Suprapubic skin (tissue), 4 donors: ENCODE measurements at places on chromosomes 7 and 10.

- DNase-seq: no peak
These were observed 219.9 kb downstream of the DKK1 start for GRCh38 chr10:52533986-52534385.

DNA sequence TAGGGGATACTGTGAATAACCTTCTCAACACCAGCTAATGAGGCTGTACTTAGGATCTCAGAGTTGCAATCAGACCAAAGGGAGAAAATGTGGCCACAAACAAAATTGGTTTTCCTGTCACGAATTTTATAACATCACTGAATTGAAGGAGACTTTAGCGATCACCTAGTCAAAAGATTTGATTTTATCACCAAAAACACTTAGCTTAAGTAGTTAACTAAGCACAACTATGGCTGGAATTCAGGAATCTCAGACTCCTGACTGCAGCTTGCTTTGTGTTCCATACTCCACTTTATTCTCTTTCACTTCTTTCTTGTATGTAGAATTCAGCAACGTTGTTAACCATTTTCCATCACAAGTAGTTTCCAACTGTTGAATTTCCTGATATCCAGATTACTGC, 152.0 kb downstream of the SLC16A9 start:
- DNase-seq: no peak

GRCh38 chr7:132402751-132403245, 173.5 kb downstream of the PLXNA4 start:
- no peak for DNase-seq

GRCh38 chr7:19295376-19295775, 150.2 kb upstream of the FERD3L start:
- no peak for DNase-seq

GRCh38 chr7:25424855-25425254, 196.6 kb upstream of the NPVF start:
- DNase-seq: no peak

- peak; percentile 4 for DNase-seq
These were observed 561.1 kb downstream of the TCERG1L start for GRCh38 chr10:130750441-130750840.

- no peak for DNase-seq
These were observed 51.4 kb downstream of the NPS start for GRCh38 chr10:127600479-127600878.

DNA sequence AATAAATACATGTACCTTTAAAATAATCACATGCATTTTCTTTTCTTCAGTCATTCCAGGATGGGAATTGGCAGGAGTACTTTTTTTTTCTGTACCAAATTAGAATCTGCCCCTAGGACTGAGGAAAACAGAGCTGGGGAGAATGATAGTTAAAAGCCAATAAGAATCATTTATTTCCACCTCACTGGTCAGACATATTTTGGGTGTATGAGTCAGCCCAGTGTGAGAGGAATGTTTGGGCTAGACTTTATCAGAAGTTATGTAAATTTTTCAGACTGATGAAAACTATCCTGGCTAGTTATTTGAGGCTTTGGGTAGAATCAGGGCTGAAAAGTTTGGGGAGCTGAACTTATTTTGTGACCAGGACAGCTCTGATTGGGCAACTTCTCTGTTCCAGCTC, 303.1 kb upstream of the NPSR1 start:
- no peak for DNase-seq

- peak; percentile 88 for DNase-seq
These were observed 94.7 kb upstream of the ZMIZ1 start for GRCh38 chr10:78973901-78974616.

GRCh38 chr7:26441002-26441521, 149.4 kb downstream of the SNX10 start:
- no peak for DNase-seq

- DNase-seq: no peak
These were observed 3.5 kb upstream of the NACAD start for GRCh38 chr7:45092100-45092930.

- DNase-seq: no peak
These were observed 213.3 kb upstream of the FZD8 start for GRCh38 chr10:35855155-35855947.

DNA sequence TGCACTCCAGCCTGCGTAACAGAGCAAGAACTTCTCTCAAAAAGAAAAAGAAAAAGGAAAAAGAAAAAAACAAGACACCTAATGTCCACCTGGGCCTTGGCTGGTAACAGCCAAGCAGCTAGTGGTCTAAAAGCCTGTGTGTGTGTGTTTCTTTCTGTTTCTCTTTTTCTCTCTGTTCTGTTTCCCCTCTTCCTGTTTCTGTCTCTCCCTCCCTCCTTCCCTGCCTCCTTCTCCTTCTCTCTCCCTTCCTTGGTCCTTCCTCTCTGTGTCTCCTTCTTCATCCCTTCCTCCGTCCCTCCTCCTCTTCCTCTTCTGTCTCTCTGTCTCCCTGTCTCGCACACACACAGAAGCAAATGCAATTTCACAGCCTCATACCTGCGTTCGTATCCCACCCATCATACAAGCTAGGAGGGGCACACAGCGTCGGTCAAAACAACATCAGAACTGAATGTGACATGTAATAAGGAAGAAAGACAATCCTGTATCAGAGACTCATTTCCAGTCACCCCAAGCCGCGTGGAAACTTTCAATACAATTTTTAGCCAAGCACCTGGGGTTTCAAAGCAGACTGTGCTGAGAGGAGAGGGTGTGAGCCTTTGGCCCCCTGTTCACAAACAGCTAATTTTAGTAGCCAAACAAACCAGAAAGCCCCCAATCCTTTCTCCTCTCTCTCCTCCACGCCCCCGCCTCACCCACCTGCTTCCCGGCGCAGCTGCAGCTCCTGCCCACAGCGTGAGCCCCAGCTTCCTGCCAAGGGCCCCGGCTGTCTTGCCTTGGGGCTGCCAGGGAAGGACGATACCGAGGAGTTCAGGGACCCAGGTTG, 50.2 kb upstream of the GNA12 start:
- no peak for DNase-seq

DNA sequence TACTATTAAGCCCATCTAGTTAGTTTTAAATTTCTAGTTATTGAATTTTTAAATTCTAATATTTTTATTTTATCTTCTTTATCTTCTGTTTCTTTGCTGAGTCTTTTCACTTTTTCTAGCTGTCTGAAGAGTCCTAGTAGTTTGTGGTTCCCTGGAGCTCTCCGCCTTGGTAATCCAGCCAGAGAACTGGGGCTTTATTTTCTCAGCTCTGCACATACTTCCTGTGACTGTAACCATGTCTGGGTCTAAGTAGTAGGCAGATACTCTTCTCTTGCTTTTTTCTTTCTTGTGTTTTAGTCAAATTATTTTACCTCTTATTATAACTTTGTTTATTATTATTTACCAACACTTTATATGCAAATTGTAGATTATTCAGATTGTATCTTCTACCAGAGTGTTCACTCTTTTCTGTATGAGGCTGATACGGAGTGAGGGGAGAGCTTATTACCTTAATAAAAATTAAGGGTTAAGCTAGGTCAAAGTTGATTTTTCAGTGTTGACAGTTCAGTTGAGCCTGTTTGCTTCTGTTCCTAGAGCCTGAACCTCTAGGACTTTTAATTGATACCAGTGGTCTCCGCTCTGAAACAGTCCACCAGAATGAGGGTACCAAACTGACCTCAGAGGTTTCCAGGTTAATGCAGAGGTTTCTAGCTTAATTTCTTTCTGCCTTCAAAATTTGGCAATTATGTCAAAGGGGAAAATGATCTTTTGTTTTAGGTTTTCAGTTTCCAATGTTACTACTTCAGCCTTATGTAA, 155.4 kb downstream of the ADK start:
- no peak for DNase-seq

DNA sequence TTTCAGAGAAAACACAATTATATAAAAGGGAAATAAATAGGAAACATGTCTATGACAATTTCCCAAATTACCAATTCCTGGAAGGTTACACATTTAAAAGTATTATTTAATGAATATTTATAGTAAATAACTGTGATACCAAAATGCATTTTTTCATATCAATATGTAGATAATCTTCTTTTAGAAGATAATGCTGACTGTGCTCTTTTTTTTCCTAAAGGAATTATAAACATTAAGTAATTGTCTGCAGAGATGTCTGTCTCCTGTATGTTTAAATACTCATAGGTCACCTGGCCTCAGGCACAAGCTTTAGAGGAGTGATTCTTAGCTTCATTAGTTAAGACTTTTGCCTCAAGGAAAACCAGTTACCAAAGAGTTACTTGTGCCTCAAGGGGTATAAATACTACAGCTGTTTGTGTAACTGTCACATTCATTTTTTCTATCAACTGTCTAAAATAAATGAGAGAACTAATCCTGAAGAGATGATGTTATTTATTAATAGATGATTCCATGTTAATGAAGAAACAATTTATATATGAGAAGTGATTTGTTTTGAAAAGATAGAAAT, 77.1 kb downstream of the DNAJC1 start:
- no peak for DNase-seq

- no peak for DNase-seq
These were observed 69.6 kb upstream of the PDCD4 start for GRCh38 chr10:110802090-110802489.

DNA sequence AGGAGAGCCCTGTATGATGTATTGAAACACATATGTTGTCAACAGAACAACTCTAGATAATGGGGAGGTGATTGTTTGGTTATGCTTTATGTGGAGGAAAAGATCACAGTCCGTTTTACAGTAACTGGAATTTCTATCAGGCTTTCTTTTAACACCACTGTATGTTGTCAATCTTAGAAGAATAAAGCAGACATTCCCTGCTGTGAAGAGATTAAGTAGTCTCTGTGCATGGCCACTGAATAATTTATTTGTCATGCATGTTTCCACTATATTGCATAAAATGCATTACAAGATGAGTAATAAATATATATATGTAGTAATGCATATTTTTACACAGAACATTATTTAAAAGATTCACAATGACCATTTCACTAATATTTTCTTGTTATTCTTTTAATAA, 440.0 kb downstream of the ANKRD7 start:
- DNase-seq: no peak

- no peak for DNase-seq
These were observed 56.0 kb upstream of the BTRC start for GRCh38 chr10:101297901-101298486.

GRCh38 chr7:111517549-111517951, 44.7 kb downstream of the IMMP2L start:
- no peak for DNase-seq

GRCh38 chr10:123997013-123997412, 96.4 kb downstream of the CHST15 start:
- no peak for DNase-seq

DNA sequence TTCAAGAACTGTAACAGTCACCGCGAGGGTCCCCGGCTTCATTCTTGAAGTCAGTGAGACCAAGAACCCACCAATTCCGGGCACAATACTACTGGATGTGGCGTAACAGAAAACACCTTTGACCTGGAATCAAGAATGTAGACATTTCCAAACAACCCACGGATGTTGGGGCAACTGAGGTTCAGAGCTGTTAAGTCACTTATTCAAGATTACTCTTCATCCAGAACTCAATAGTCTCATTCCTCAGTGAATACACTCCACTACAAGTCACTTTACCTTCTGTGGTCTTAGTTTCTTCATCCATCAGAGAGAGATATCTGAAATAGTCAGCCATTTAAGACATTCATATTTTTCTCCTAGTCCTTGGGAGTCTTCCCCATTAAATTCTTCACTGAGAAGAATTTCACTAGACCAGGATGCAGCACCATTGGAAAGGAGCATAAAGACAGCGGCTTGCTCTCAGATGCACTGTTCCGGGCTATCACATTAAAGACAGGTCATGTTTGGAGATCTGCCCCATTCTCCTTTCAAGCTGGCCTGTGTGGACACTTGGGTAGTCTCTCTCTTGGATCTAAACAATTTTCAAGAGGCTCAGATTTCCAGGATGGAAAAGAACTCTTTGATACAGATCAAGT, 32.3 kb upstream of the ARID5B start:
- no peak for DNase-seq

DNA sequence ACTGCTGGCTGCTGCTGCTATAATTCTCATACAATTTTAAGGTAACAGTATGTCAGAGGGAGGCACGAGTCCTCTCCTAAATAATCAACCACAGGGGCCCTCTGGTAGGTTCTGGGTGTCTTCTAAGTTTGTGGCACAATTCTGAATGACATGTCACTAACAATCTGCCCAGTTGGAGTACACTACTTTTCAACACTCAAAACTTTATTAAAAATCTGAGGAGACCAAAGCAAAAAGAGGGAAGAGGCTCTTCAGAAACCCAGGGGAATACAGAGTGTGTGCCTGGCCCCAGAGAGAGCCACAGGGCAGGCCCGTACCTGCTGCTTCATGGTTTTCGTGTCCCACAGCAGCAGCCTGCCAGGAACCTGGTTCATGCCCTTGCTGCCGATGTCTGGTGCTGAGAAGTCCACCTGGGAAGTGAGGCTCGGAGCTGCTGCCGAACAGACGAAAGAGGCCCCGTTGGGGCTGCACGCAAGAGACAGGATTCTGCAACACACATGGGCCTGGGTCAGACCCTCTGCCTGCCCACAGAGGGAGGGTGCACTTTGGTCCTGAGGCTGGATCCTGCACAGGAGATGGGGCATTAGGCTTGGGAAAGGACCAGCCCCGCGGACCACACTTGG, 18.3 kb downstream of the WDR91 start:
- DNase-seq: no peak

GRCh38 chr7:119436882-119437281, 836.1 kb upstream of the KCND2 start:
- no peak for DNase-seq

DNA sequence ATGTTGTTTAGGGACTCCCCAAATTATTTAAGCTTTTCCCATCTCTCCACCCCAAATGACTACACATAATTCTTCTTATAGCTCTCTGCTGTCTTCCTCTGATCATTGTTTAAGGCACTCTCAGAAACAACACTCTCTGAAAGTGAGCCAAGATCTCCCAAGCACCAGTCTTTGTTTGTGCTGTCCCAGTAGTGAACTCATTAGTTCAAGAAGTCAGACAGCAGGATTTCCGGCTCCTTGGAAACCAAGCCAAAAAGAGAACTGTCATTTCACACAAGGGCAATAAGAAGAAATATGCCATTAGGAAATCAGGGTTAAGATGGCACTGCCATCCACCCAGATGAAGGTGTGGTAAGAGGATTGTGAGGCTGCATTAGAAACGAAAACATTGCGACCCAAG, 83.1 kb downstream of the FZD1 start:
- no peak for DNase-seq

GRCh38 chr7:27133409-27134231, 3.1 kb upstream of the HOXA4 start:
- DNase-seq: no peak

DNA sequence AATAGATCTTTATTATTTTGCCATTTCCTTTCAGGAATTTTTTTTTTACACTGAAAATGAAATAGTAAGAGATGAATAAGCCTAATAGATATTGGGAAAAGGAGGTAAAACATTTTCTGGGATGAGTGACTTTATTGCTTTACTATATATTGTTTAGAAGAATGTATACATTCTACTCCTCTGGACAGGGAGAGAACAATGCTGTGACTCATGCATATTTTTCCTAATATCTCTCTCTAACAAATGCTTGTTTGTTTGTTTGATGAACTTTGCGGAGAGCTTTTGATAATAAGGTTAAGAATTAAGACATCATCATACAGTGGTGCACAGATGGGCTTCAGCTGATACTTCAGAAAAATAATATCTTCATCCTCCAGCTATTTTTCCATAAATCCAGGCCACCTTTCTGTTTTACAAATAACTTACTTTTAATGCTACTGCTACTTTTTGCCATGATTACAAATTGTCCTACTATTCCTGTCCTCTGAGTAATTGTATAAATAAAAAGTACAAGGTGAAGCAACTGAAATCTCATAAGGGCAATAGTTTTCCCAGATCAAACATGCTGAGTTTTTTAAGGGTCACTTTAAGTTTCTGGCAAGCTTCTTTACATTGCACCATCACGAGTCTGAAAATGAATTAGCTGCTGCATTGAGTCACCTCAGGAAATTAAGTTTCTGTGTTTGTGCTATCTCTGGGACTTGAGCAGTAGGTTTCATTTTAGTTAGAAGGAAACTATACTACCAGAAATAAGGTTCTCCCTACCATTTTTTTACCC, 207.3 kb upstream of the POT1 start:
- DNase-seq: no peak
